Hindlimb muscle (tissue), 1 donor: ENCODE measurements at places on chromosomes 7 and 10. TPM values are rescaled to one million over a fixed set of nuclear protein-coding genes. Genes with fewer than 3 reads are reported as not detected.

GRCh38 chr10:7265396-7266123 is 145.3 kb downstream of the SFMBT2 start:
- no peak for DNase-seq

DNA sequence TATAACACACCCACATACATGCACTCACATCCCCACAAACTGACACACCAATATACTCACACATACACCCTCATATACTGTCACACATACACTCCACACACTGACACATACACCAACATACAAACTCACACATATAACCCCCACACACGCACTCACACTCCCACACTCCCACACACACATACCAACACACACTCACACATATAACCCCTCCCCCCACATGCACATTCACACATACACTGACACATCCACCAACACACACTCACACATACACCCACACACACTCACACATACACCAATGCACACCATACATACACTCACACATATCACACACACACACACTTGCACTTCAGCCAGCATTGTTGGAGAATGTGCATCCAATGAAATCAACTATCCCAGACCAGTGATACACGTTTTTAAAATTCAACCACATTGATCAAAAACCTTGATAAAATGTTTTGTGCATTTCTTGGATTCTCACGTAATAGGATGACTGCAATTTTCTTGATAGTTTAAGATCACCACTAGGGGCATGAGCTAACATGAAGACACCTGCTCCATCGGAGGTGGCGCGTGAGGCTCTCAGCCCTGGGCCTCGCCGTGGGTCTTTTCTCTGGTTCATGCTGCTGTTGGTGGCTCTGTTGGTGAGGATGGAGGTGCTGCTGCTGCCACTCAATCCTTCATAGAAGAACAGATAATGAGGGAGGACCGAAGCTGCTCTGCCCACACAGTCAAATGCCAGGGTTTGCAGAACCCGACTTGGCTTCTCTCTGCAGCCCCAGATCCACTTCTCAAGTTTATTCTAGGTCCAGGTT is 32.1 kb upstream of the CHST15 start:
- no peak for DNase-seq

DNA sequence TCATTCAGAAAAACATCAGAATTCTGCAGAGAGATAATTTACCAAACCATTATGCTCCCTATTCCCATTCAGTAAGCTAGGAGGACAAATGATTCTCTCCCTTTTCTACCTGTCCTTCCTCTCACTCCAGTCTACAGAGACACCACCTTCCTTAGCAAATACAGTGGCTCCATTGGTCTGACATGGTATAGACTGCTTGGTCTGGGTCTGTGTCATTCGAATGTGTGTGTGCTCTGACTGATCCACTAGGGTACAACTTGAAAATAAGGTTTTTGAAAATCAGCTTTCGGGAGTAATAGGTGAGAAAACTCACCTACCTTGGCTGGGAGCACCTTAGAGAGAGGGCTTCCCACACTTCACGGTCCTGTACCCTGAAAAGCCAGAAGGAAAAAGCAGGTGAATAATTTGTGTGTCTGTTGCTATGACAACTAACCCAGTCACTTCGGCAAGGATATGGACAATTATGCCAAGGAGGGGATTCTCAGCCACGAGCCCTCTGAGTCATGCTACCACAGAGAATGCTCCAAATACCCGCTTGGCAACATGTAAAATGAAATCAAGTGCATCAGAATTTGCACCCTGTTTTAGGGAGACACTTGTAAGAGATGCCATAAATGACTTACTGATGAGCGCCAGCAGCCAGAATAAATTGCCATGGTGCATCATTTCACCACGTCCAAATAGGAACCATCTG is 114.5 kb upstream of the PRKCQ start:
- no peak for DNase-seq

- no peak for DNase-seq
Measured at GRCh38 chr7:7819442-7820247, 101.2 kb upstream of the RPA3 start.

GRCh38 chr7:117084286-117084685 is 131.0 kb downstream of the ST7 start:
- DNase-seq, result no peak

- DNase-seq, result no peak
Measured at GRCh38 chr7:2616387-2617324, 15.1 kb upstream of the TTYH3 start.

Gene FAM25G
- polyA plus RNA-seq, result not detected

Gene PRRT4
- 32.9 TPM for polyA plus RNA-seq
